Activated T-helper 2 cell treated with anti-CD3 and anti-CD28 coated beads, Interferon-gamma antibody, Interleukin-2, Interleukin-4, amounts not matched to agents 10 μg/mL and 5 μg/mL and 100 μg/mL, durations not matched to agents 14 hours and 24 hours and 36 hours (primary cell): ENCODE measurements at places on chromosomes 2 and 18.

DNA sequence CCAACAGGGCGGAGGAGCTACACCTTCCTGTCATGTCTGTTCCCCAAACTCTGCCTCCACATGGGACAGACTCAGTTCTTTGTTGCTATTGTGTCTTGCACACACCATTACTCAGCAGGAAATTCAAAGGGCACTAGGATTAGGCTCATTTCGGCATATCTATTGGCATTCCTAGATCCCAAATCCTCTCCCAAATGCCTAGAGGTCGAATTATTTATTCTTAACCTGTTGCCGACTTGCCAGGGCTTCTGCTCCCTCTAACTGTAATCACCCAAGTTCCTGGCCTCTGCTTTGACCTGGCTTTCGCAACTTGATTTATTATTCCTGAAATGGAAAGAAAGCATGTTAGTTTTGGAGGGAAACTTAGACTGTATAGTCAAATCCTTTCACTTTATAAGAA lies 67.8 kb upstream of the ST6GAL2 start:
- H3K36me3 ChIP-seq: no peaks in the 10 kb centered on the region
- H3K27ac ChIP-seq: no peak overlapping the region
- H3K4me1 ChIP-seq: no peaks in the 10 kb centered on the region
- H3K27me3 ChIP-seq: no peaks in the 10 kb centered on the region
- H3K4me3 ChIP-seq: no peak overlapping the region

DNA sequence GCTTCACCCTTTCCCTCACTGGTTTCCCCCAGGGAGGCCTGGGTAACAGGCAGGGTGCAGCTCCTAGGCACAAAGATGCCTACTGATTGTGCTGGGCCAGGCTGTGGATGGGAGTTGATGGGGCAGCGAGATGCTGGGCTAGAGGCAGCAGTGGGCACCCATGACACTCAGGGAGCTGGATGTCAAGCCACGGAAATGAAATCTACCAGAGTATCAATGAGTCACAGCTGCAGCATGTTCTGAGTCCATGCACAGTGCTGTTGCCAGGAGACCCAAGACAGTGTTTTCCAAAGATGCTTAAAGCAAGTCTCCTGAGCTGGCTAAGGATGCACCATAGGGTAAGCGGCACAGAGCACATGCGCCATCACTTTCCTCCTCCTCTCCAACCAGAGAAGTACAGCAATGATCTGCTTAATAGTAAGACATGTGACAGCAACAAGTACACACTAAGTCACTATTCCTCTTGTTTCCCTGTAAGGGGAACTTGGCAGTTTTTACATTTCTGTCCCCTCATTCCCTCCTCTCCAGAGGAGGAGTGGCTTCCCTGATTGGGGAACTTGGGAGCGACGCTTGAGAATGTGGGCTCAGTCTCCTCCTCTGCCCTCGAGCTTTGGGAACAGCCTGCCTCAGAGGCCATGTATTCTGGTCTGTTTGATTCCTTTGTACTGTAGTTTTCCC lies 57.2 kb downstream of the CDC42EP3 start:
- no peak for DNase-seq
- peaks cover 21% of the 10 kb centered on the region for H3K4me1 ChIP-seq
- H3K27ac ChIP-seq: no peak overlapping the region
- H3K36me3 ChIP-seq: no peaks in the 10 kb centered on the region

- H3K36me3 ChIP-seq: peaks cover 38% of the 10 kb centered on the region
- no peaks in the 10 kb centered on the region for H3K27me3 ChIP-seq
Observed at GRCh38 chr2:47403609-47404193, 745 bp downstream of the MSH2 start.

DNA sequence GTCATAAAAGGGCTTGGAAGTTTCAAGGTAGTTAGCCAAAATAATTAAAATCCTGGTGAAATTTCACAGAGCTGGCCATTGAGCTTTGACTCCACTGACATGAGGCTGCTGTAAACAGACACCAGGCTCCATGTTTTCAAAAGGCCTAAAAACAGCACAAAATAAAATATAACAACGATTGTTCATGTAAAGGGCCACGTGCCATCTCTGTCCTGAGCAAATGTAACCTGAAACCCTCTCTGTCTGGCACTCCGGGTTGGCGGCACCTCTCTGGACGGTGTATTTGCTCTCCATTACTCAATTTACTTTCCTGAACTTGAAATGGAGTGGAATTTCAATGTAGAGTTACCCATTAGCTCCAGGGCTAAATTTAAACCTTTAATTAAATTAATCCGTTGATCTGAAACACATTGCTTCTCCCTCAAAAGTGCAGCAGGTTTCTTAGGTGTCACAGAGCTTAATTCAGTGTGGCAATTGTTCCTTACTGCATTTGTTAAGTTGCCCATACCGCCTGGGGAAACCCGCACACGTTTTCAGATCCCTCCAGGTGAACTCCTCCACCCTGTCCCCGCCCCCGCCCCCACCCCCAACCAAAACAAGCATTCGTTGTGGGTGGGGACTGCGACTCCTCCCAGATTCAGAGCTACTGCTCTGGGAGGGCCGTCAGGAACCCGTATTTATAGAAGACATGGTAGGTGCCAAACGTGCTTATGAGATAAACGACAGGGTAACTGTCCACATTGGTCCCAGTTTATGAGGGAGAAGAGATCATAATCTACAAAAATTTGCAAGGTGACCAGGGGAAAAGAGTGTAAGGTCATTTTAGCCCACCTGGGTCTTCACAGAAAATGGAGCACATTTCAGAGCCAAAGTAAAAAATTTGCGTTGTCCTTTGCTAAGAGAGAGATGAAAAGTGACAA lies 1.2 kb upstream of the CABLES1 start:
- DNase-seq: peak; percentile 44
- H3K27ac ChIP-seq: peak overlapping the region; percentile 73
- peaks cover 34% of the 10 kb centered on the region for H3K4me1 ChIP-seq
- peaks cover 17% of the 10 kb centered on the region for H3K36me3 ChIP-seq
- H3K27me3 ChIP-seq: peaks cover 5% of the 10 kb centered on the region

DNA sequence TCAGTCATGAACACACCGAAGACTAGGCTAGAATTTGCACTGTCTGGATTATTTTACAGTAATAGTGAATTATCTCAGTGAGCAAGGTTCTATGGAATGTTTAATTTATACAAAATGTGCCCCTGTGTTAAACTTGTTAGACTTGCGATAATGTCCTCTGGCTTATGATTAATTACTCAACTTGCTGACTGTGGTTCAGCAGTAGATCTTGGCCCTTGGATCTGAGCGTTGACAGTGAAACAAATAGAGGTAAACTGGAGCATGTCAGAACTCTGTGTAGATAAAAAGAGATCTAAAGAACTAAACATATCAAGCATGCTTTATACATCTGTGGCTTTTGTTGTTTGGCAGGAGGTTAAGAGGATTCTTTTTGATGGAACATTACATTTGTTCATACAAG lies 407.6 kb downstream of the DSEL start:
- H3K27ac ChIP-seq: no peak overlapping the region
- H3K36me3 ChIP-seq: no peaks in the 10 kb centered on the region
- H3K27me3 ChIP-seq: no peaks in the 10 kb centered on the region
- no peak overlapping the region for H3K4me3 ChIP-seq

DNA sequence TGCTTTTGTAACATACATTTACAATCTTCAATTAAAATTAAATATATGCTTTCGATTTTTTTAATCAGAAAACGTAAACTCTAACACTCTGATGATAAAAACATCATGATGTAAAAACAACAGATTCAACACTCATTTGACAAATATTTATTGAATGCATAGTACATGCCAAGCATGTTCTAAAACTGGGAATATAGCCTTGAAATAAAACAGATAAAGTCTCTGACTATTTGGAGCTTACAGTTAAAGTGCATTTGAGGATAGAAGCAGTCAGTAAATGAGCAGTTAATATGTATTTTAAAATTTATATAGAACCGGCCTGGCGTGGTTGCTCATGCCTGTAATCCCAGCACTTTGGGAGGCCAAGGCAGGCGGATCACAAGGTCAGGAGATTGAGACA lies 47.8 kb downstream of the TMX3 start:
- DNase-seq: no peak
- peaks cover 4% of the 10 kb centered on the region for H3K27me3 ChIP-seq
- H3K36me3 ChIP-seq: no peaks in the 10 kb centered on the region
- H3K27ac ChIP-seq: no peak overlapping the region

- DNase-seq: no peak
- H3K4me1 ChIP-seq: peaks cover 17% of the 10 kb centered on the region
- no peak overlapping the region for H3K4me3 ChIP-seq
- H3K27me3 ChIP-seq: no peaks in the 10 kb centered on the region
- H3K36me3 ChIP-seq: peaks cover 3% of the 10 kb centered on the region
- H3K27ac ChIP-seq: no peak overlapping the region
Observed at GRCh38 chr2:46184794-46185583, 112.2 kb upstream of the EPAS1 start.

GRCh38 chr2:44740678-44741077 lies 200.8 kb upstream of the SIX3 start:
- no peak overlapping the region for H3K4me3 ChIP-seq
- H3K36me3 ChIP-seq: peaks cover 6% of the 10 kb centered on the region
- H3K27me3 ChIP-seq: no peaks in the 10 kb centered on the region
- no peaks in the 10 kb centered on the region for H3K4me1 ChIP-seq
- DNase-seq: no peak

DNA sequence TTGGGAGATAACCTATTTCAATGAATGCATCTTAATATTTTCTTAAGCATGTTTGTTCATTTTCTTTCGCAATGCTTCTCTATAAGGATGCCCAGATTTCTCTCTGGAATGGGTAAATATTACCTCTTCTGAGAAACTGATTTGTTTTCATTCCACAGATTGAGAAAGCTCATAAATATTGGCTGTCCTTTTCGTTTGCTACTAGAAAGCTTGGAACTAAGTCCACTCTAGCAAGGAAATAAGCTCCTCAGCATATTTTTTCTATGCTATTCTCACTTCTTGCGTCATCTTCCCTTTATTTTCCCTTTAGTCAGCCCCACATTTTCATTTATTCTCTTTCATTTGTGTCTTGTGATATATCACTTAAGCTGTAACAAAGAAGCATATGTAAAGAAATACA lies 76.3 kb downstream of the ANTXR1 start:
- peaks cover 32% of the 10 kb centered on the region for H3K27me3 ChIP-seq
- H3K36me3 ChIP-seq: no peaks in the 10 kb centered on the region
- H3K4me1 ChIP-seq: no peaks in the 10 kb centered on the region
- H3K27ac ChIP-seq: no peak overlapping the region
- H3K4me3 ChIP-seq: no peak overlapping the region
- no peak for DNase-seq

DNA sequence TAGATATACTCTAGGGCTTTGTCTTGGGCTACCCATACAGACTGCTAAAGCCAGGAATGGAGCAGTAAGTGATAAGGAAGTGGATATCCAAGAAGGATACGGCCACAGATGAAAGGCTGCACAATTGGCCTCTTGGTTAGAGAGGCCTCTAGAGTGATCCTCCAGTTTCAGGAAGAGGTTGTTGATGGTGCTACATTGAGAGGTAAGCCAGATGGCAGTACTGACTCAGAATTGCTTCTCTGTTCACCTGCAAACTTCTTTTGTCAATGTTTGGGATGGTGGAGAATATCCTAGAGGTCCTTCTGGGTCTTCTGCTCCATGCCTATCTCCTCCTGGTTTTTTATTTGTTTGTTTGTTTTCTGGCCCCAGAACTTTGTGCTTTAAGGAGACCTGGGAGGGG lies 226.8 kb upstream of the LRRTM1 start:
- no peak overlapping the region for H3K4me3 ChIP-seq
- no peaks in the 10 kb centered on the region for H3K36me3 ChIP-seq
- no peaks in the 10 kb centered on the region for H3K27me3 ChIP-seq
- no peak overlapping the region for H3K27ac ChIP-seq

GRCh38 chr2:177673602-177674595 lies 281.3 kb downstream of the AGPS start:
- H3K27ac ChIP-seq: no peak overlapping the region
- no peaks in the 10 kb centered on the region for H3K36me3 ChIP-seq
- no peak overlapping the region for H3K4me3 ChIP-seq
- H3K4me1 ChIP-seq: peaks cover 14% of the 10 kb centered on the region

GRCh38 chr2:96531872-96532505 lies 4.6 kb upstream of the ARID5A start:
- H3K4me3 ChIP-seq: peak overlapping the region; percentile 68
- peak; percentile 74 for DNase-seq
- H3K27me3 ChIP-seq: no peaks in the 10 kb centered on the region
- H3K27ac ChIP-seq: peak overlapping the region; percentile 86
- H3K36me3 ChIP-seq: peaks cover under 1% of the 10 kb centered on the region
- peaks cover 80% of the 10 kb centered on the region for H3K4me1 ChIP-seq

GRCh38 chr2:105806996-105807395 lies 62.3 kb downstream of the NCK2 start:
- no peak overlapping the region for H3K4me3 ChIP-seq
- no peaks in the 10 kb centered on the region for H3K27me3 ChIP-seq
- no peak overlapping the region for H3K27ac ChIP-seq
- peaks cover 61% of the 10 kb centered on the region for H3K36me3 ChIP-seq

- peaks cover 11% of the 10 kb centered on the region for H3K27me3 ChIP-seq
- DNase-seq: no peak
- H3K36me3 ChIP-seq: no peaks in the 10 kb centered on the region
- no peak overlapping the region for H3K27ac ChIP-seq
- H3K4me3 ChIP-seq: no peak overlapping the region
Observed at GRCh38 chr2:130760754-130761751, 5.7 kb downstream of the AMER3 start.

- H3K4me3 ChIP-seq: no peak overlapping the region
- H3K27ac ChIP-seq: no peak overlapping the region
- peaks cover 7% of the 10 kb centered on the region for H3K4me1 ChIP-seq
- peaks cover 10% of the 10 kb centered on the region for H3K27me3 ChIP-seq
- DNase-seq: no peak
- no peaks in the 10 kb centered on the region for H3K36me3 ChIP-seq
Observed at GRCh38 chr18:47781561-47781960, 148.9 kb downstream of the SMAD2 start.

- no peaks in the 10 kb centered on the region for H3K4me1 ChIP-seq
- peaks cover 2% of the 10 kb centered on the region for H3K27me3 ChIP-seq
- H3K27ac ChIP-seq: no peak overlapping the region
- no peak overlapping the region for H3K4me3 ChIP-seq
- DNase-seq: no peak
Observed at GRCh38 chr2:9187620-9188214, 18.9 kb upstream of the ASAP2 start.

DNA sequence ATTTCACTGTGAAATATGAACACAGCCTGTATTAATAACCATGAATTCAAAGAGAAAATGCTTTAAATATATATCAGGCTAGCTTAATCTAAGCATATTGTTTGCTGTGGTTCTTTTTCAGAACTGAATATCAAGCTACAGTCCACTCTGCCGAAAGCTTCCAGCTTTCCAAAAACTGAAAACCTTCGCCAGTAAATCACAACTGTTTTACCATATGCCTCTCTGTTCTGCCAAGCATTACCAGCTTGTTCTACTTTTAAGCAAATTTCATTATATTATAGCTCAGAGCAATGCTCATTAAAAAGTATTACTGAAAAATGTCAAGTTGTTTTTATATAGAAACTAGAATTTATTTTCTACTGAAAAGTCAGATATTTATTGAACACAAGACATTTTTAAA lies 277.4 kb downstream of the NRXN1 start:
- H3K27ac ChIP-seq: no peak overlapping the region
- no peaks in the 10 kb centered on the region for H3K4me1 ChIP-seq
- no peaks in the 10 kb centered on the region for H3K36me3 ChIP-seq
- H3K4me3 ChIP-seq: no peak overlapping the region
- no peak for DNase-seq

DNA sequence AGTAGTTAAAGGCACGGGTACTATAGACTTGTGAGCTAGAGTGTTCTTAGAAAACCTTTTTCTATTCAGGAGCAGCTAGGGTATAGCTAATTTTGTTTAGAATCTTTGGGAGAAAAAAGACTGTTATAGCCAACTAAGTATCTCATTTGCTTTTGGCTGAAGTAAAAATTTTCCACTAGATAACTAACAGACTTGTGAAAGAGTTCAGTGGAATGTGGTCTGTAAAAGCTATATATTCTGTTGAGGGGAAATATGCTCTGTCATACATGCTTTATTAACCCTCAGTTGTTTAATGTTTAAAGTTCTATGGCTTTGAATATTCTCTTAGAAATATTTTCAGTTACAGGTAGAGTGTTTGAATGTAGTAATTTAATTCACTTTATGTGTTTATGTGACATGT lies 49.7 kb downstream of the RIF1 start:
- H3K4me3 ChIP-seq: no peak overlapping the region
- no peak overlapping the region for H3K27ac ChIP-seq
- DNase-seq: no peak
- H3K27me3 ChIP-seq: no peaks in the 10 kb centered on the region
